ENCODE measurements at places on chromosomes 2 and 18. TPM values are rescaled to one million over a fixed set of nuclear protein-coding genes. Genes with fewer than 3 reads are reported as not detected.
A peak's percentile ranks its signal among the peaks of the same experiment; 100 is the strongest.

Gene HJURP
- 63.6 TPM for total RNA-seq

Gene CDH19
- total RNA-seq: 14.7 TPM

Gene UGT1A10
- not detected for total RNA-seq

Gene MYOM1
- 1.4 TPM for total RNA-seq

Gene GALNT5
- total RNA-seq: 0.20 TPM

Gene PJVK
- total RNA-seq: 5.8 TPM

Gene SRD5A2
- total RNA-seq: not detected

Gene CAPN14
- total RNA-seq: 0.47 TPM

Gene INO80D
- total RNA-seq: 18.8 TPM

Gene NPPC
- 16.5 TPM for total RNA-seq

Gene SERPINB3
- not detected for total RNA-seq

Gene TCF4
- total RNA-seq: 82.5 TPM

Gene POTEC
- total RNA-seq: not detected

DNA sequence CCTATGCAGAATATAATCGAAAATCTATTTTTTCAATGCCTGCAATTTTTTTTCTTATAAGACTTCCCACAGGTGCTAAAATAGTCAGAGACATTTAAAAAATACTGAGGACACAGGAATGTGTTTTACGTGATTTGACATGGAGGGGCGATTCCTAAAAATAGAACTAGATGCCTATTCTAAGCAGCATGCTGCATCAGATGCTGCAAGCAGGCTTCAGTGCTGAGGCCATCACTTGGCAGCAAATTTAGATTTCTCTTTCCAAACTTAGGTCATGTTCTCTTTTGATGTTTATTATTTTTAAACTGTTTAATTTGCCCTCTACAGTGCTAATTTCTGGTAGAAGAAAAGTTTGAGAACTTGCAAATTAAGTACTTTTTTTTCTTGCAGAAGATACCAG lies 43.7 kb upstream of the NCK2 start:
- no peak for DNase-seq

DNA sequence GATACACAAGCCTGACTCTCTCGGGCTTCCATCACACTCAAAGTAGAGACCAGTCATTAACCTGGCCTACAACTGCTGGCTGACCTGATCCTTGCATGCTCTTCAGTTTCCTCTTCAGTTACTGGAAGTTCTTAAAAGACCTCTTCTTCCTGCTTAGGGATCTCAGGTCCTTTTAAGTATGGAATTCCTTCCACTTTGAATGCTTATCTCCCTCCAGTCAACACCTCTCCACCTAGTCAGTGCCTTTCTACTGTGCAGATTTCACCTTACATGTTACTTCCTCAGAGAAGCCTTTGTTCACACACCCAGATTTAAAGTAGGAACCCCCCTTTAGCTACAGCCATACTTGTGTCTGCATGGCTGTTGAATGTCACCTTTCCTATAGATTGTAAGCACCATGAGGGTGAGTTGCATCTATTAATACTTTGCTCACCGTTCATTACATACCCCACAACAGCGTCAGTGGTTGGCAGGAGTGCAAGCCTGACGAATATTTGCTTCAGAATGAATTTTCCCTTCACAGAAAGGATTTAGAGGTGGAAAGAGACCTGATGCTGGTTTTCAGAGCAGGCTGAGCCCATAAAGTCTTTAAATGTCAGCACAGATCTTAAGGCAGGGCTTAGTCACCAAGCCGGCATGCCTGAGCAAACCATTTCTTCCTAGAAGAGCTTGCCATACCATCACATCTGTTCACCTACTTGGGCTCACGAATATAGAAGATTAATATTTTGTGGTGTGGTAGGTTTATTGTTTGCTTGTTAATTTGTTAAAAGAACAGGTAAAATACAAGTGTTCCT lies 90.1 kb downstream of the ACVR1 start:
- no peak for DNase-seq

GRCh38 chr2:102061286-102061699 lies 69.5 kb downstream of the IL1R2 start:
- no peak for DNase-seq

DNA sequence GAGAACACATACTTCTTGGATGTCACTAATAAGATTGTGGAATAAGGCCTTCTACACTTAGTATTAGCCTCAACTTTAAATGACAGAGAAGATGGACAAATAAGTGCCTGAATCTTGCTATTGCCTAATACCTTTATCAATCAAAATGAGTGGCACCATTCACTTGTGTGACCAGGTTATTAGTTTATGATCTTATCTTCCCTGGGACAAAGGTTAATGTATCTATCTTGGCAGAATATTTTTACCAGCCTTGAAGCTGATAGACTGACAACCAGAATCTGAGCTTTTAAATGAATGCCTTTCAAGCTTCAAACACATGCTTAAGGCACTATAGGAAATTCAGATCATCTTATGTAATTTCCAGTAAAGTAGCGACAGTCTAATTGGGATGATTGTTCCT lies 202.9 kb downstream of the CCDC85A start:
- DNase-seq: no peak

DNA sequence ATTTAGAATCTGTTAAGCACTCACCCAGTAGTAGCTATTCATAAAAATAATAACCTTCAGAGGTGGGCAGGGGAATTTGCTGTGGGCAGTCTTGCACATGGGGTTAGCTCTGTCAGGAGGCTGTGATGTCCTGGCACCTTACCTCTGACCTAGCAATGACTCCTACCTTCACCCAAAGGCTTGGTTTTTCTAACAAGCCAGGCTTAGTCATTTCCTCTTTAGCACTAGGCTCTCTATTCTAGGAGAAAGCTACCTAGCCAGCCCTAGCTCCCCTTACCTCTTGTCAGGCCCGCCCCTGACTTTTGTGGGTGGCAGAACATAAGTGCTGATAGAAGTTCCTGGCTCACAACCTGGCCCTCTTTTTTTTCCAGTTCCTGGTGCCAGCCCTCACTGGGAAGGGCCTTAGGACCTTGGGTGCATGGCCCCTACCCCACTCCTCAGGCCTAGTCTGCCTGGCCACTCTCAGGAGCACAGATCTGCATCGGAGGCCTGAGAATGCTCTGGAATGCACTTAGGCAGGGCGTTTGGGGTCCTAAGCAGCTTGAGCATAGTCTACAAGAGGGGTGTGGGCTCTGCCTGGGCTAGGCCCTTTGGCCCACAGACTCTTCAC lies 17.7 kb downstream of the CPLX4 start:
- no peak for DNase-seq

- no peak for DNase-seq
Observed at GRCh38 chr18:58311390-58311789, 267.4 kb downstream of the NEDD4L start.

- DNase-seq: no peak
Observed at GRCh38 chr18:24986666-24987302, 365.2 kb downstream of the ZNF521 start.

GRCh38 chr18:10131460-10132395 lies 217.9 kb downstream of the VAPA start:
- DNase-seq: peak; percentile 23

- DNase-seq: no peak
Observed at GRCh38 chr2:217988840-217989204, 14.0 kb downstream of the TNS1 start.

- no peak for DNase-seq
Observed at GRCh38 chr18:76619261-76619620, 124.2 kb upstream of the ZNF516 start.

DNA sequence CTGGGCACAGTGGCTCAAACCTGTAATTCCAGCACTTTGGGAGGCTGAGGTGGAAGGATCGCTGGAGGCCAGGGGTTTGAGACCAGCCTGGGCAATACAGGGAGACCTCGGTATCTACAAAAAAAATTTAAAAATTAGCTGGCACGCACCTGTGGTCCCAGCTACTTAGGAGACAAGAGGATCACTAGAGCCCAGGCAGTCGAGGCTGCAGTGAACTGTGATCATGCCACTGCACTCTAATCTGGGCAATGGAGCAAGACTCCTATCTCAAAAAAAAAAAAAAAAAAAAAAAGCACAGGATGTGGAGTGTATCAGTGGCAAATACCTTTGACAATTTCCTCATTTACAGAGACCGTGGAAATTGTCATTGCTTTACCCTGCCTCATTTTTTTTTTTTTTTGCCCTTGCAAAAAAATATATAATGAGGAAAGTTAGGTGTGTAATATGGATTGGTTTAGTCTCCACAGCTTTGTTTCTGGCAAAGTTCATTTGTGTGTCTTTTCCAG lies 20.9 kb upstream of the PPP1CB start:
- no peak for DNase-seq

GRCh38 chr18:63567825-63568224 lies 19.3 kb upstream of the SERPINB13 start:
- DNase-seq: no peak

- DNase-seq: no peak
Observed at GRCh38 chr2:54710216-54710615, 13.2 kb upstream of the EML6 start.

DNA sequence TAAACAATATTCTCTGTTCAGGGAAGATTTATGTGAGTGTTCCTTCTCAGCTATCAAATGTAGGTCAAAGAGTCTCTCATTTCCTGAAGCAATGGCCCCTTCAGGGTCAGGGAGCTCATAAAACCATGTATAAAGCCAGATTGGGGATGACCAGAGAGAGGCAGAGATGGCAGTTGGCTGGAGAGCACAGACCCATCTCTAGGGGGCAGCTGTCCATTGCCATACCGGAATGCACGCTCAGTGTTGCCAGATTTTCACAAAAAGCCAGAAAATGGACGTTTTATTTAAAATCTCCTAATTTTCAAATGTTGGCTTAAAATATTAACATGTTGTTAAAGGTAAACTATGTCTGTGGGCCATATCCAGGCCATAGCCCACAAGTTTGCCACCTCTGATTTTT lies 1920.7 kb upstream of the CELF4 start:
- DNase-seq: no peak

GRCh38 chr2:29420999-29421782 lies 306.0 kb downstream of the CLIP4 start:
- no peak for DNase-seq

GRCh38 chr2:234864506-234864905 lies 87.3 kb upstream of the SH3BP4 start:
- DNase-seq: no peak

- no peak for DNase-seq
Observed at GRCh38 chr2:176729706-176730569, 460.7 kb downstream of the MTX2 start.

DNA sequence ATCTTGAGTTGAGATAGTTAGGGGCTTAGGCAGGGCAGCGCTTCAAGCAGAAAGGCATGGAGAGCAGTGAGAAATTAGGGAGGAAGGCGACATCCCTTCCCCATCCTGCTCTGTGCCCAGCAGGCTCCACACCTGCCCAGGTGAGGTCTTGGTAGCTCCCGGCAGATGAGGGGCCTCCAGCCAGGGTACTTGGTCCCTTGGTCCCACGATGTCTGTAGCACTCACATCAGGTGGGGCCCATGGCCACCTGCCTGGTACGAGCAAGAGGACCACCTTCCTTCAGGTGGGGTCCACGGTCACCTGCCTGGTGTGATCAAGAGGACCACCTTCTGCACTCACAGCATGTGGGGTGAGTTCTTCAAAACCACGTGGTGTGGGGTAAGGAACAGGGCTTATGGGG lies 91.2 kb downstream of the GALR1 start:
- DNase-seq: no peak
